Left forelimb (tissue), 1 donor: ENCODE measurements at places on chromosomes 1 and 21.

DNA sequence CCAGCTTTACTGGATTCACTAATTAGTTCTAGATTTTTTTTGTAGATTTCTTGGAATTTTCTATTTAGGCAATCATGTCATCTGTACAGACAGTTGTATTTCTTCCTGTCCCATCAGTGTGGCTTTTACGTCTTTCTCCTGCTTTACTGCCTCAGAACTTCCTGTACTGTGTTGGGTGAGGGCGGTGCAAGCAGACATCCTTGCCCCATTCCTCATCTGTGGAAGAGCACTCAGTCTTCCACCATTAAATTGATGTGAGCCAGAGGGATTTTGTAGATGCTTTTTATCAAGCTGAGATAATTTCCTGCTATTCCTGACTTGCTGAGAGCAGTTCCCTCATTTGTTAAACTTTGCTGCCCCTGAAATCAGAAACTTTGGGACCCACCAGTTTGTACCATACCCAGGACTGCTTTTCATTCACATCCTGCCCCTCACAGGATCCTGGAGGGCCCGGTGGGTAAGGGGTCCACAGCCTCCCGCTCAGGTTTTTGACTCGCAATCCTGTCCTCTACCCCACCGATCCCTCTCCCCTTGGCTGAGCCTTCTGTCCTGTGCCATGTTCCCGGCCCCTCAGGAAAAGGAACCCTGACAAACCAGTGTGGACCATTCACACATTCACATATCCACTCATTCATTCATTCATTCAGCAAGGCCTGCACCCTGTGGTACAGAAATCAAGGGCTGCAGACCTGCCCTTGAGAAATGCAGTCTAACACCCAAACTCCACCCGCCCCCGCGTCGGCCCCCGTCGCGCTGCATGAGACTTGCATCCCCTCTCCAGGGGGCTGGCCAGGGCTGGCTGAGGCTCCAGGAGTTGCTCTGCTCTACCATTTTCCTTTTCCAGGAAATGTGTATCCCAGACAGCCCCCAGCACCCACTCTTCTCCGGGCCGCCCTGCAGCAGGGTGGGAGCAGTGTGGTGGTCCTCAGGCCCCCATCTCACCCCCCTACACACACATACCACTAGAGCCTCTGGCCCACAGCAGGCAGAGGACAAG is 246.5 kb upstream of the VAMP3 start:
- DNase-seq = no peak

GRCh38 chr1:224175617-224176016 is 7.4 kb upstream of the DEGS1 start:
- no peak for DNase-seq

DNA sequence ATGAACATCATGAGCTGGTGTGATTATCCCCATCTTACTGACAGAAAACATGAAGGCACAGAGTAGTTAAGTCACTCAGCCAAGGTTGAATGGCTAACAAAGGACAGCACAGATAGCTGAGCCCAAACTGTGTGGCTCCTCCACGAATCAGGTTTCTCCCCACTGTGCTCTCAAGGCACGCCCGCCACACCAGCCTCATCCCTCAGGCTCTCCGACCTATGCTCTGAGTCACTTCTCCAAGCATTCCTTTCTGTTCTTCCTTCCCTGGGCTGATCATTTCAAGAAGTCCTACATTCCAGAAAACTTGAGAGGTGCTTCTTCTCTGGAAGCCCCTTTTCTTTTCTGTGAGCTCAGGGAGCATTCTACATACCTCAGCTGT is 25.3 kb upstream of the SDC3 start:
- DNase-seq = no peak

DNA sequence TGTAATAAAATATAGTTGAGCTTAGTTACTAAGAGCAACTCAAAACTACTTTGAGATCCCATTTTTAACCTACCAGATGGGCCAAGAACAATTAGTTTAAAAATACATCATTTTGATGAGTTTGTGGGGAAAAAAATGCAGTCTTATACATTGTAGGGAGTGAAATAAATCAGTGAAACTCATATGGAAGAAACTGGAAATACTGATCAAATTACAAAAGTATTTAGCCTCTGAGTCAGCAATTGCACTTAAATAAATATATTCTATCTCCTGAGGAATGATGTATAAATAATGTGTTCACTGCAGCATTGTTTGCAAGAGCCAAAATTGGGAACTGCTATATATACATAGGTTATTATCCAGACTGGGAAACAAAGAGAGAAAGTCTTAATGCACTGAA is 4.6 kb upstream of the SMCP start:
- DNase-seq = no peak

DNA sequence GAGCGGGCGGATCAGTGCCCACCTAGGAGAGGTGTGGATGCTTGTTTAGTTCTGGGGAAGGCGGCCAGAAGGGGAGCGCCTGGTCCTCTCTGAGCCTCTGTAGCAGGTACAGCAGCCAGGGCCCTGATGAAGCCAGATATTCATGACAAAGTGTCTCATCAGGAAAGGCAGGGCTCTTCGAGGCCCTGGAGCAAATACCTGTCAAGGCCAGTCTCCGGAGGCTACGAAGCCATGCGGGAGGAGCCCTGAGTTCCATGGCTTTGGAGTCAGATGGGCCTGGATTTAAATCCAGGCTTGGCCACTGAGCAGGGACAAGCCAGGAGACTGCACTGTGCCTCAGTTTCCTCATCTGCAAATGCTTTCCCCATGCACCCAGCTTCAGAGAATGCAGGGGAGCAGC is 25.4 kb upstream of the GPR153 start:
- no peak for DNase-seq

GRCh38 chr1:43274125-43274803 is 4.5 kb downstream of the TMEM125 start:
- no peak for DNase-seq

DNA sequence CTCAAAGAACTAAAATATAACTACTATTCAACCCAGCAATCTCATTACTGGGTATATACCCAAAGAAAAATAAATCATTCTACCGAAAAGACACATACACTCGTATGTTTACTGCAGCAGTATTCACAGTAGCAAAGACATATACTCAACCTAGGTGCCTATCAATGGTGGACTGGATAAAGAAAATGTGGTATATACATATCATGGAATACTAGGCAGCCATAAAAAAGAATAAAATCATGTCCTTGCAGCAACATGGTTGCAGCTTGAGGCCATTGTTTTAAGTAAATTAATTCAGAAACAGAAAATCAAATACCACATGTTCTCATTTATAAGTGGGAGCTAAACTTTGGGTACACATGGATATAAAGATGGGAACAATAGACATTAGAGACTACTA is 266.2 kb upstream of the POU3F1 start:
- DNase-seq = no peak

DNA sequence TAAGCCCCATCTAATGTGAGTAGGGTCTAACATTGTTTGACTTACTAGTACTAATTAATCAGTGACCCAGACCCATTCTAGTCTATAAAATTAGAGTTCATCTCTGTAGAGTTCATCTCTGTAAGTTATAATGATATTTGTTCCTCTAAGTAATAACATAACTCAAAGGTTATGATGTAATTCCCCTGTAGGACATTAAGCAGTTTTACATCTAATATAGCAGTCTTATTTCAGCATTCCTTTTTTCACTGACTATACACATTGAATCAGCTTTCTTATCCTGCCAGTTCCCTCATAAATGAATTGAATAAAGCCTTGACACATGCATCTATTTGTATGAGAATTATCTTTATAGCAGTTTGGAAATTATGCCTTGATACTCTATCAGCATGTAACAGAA is 90.9 kb downstream of the SH3GLB1 start:
- DNase-seq = no peak

DNA sequence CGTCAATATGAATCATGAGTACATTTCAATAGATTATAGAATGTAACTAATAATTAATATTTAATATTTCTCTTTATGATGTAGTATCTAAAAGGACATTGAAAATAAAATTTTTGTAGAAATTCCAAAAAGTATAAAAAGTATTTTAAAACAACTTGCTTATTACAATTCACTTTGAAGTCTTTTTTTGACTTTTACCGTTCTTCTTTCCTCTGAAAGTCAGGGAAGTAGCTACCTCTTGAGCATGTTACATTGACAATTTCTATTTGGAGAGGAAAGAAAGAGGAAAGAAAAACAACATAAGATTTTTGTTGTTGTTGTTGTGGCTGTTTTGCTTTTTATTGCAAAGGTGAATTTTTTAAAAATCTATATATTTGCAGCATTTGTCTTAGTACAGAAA is 1.3 kb downstream of the PTPRC start:
- DNase-seq = no peak

GRCh38 chr1:221594576-221594975 is 147.3 kb downstream of the DUSP10 start:
- no peak for DNase-seq

GRCh38 chr1:230421481-230421880 is 4.7 kb downstream of the PGBD5 start:
- no peak for DNase-seq

DNA sequence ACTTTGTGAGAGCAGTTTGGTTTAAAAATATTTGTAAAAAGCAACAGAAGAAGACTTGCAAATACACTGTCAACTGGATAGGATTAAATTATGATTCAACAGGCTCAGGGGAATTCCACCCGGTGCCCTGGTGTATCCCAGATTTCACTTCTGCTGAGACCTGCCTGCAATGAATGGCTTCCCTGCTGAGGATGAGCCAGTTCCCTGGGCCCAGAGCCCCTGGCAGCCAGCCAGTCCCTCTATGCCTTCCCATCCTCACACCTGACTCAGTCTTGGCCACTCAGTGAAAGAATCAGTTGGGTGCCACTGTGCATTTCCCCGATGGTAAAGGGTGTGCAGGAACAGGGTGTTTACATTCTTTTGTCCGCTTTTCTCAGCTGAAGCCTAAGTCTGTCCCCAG is 64.4 kb downstream of the KCTD3 start:
- no peak for DNase-seq

DNA sequence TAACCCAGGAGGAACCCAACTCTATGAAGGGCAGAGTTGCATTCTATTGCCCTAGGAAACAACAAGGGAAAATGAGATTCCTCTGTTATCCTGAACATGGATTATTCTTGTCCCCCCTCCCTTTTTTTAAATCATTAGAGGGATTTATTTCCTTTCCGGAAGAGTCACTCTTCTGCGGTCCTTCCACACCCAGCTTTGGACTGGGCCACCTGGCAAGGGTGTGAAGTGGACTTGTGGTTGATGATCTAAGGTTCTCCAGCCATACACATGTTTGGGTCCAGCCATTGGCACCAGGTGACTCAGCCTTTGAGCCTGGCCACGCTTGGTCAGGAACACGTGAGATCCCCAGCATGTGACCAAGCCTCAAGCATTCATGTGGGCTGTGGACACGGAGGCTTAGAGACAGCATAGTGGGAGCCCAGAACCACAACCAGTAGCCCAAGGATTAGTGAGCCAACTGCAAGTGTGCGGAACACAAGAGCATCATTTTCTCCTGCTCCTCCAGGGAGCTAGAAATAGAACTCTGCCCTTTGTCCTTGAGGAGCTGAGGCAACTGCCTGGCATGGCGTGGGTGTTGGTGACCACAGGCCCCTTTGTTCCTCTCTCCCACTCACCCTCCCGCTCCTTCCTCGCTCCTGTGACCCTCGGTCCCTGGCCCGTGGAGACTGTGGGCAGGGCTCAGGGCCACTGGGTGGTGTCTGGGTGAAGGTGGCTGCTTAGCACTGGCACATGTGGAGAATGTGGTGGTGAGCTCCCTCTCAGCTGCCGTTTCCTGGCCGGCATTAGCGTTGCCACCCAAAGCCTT is 50.1 kb downstream of the NENF start:
- no peak for DNase-seq

DNA sequence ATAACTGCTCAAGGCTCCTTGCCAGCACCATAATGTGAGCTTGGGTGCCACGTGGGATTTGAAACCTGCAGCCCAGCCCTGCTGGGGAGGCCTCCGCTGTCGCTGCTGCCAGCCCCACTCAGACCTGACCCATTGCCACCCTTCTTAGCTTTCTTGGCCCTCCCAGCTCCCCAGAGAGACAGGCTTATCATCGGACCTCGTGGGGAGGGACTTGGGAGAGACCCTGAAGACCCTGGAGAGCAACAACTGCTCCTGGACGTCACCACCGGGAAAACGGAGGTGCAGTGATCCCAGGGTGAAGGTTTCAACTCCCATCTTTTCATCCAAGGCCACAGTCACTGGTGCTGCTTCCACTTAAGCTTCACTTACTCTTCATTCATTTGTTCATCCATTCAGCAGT is 596.1 kb downstream of the PTPRU start:
- DNase-seq = peak; percentile 36

- DNase-seq = no peak
These were observed 148.1 kb upstream of the USP24 start for GRCh38 chr1:55363268-55363667.

GRCh38 chr1:173866413-173867115 is 1.2 kb downstream of the GAS5 start:
- no peak for DNase-seq

GRCh38 chr1:1757422-1758058 is 20.7 kb downstream of the NADK start:
- DNase-seq = no peak

DNA sequence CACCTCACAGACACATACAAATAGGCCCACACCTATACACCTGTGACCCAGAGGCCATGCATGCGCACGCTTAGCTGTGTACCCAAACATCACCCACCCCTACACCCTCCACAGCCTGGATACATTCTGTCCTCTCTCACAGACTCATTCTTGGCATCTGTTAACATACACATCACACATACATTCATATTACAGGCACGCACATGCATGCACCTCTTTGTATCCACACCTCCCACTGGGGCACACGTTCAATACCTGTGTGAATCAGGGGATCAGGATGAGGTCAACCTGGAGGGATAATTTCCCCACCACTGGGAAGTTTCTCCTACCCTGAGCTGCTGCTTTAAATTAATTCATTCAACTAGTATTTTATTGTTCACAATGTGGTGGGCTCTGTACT is 35.6 kb upstream of the EPB41 start:
- DNase-seq = no peak

DNA sequence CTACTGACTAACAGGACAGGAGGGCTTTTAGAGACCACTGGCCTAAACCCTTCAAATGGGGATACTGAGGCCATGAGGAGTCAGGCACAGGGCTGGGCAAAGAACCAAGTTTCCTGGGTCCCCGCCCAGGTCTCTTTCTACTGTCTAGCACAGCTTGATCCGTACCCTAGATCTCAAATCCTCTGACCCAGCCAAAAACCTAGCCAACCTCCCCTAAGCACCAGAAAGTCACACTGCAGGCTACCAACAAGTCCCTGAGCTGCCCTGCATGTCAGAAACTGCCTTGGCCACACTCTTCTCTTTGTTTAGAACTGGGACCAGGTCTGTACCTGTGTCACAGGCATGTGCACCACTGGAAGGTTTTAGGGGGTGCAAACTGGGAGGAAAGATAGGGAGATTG is 33.6 kb downstream of the AHDC1 start:
- DNase-seq = no peak

- DNase-seq = no peak
These were observed 35.0 kb downstream of the COL18A1 start for GRCh38 chr21:45439901-45440461.

GRCh38 chr1:205257735-205258134 is 30.0 kb downstream of the TMCC2 start:
- DNase-seq = no peak

DNA sequence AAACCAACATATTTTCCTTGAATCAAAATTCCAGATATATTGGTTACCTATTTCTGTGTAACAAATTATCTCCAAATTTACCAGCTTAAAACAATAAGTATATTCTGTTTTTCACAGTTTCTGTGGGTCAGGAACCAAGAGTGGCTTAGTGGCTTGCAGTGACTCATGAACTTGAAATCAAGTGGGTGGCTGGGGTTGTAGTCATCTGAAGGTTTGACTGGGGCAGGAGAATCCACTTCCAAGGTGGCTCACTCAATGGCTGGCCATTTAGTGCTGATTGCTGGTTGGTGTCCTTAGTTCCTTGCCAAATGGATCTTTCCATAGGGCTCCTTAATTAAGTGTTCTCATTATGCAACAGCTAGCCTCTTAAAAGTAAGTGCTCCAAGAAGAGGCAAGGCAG is 43.8 kb downstream of the ALG14 start:
- no peak for DNase-seq
